ENCODE measurements at places on chromosomes 4 and X. TPM values are rescaled to one million over a fixed set of nuclear protein-coding genes. Genes with fewer than 3 reads are reported as not detected.

DNA sequence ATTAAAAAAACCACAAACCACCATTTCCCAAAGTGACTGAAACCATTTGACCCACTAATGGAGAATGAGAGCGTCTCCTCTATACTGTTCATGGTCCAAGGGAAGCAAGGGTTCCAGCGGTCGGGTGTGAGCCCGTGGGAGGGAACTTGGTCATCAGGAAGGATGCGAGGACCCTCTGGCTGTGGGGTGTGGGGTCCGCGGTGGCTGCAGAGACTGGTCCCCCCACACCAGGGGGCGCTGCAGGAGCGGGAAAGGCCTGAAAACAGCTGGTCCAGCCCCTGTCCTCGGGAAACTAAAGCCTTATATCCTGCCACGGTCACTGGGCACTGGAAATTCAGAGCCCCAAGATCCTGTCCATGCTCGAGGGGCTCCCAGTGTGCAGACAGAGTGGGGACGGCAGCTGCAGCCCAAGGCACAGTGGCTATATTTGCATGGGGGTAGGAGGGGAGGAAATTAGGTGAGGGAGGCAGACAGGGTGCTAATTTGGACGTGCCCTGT lies 4.3 kb downstream of the BLOC1S4 start:
- peak; percentile 33 for DNase-seq

- no peak for DNase-seq
These were observed 237.5 kb downstream of the COL25A1 start for GRCh38 chr4:109065006-109065405.

- no peak for DNase-seq
These were observed 242.7 kb downstream of the BCOR start for GRCh38 chrX:39854772-39855747.

DNA sequence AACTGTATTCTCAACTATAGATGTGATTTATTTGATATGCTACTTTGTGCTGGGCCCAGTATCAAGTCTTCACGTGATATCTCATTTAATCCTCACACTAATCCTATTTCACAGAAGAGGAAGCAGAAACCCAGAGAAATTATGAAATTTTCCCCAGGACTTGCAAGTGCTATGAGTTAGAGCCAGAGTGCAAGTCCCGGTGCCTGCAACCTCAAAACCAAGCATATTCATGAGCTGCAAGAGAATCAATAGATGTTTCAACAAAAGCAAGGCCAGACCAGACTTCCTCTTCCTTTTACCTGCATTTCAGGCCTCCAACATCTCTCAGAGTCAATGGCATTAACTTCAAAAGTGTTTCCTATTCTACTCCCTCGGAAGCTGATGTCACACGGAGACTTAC lies 92.2 kb upstream of the GATB start:
- no peak for DNase-seq

GRCh38 chr4:53961351-53961750 lies 103.1 kb downstream of the CHIC2 start:
- DNase-seq = no peak

- DNase-seq = no peak
These were observed 1722.9 kb upstream of the PCDH10 start for GRCh38 chr4:131426023-131426758.

DNA sequence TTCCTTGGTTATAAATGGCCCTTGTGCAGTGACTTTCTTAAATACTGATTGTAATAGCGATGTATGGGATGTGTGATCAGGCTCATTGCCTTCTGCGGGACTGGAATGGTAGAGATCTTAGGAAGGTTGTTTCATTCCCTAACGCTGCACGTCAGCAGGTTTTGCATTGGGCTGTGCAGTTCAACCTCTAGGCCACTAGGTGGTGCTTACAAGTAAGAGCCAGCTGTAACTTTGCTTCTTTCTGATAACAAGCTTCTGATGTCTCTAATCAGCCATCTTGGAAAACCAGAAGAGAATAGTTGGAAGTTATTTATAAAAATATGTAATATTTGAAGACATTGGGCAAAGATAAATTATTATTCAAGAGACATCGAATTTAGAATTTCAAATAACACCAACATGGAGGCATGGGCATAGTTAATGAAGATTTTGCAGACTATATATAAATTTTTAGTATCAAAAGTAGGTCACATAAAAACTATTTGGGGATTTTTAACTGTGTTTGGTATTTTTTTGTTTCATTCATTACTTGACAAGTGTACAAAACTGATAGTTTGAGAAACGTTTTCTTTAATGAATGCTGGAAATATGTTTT lies 339.7 kb upstream of the PCDH7 start:
- DNase-seq = peak; percentile 40

- DNase-seq = no peak
These were observed 356.1 kb upstream of the SLC7A11 start for GRCh38 chr4:138598226-138598625.

GRCh38 chr4:89298155-89298554 lies 9.4 kb downstream of the GPRIN3 start:
- no peak for DNase-seq

DNA sequence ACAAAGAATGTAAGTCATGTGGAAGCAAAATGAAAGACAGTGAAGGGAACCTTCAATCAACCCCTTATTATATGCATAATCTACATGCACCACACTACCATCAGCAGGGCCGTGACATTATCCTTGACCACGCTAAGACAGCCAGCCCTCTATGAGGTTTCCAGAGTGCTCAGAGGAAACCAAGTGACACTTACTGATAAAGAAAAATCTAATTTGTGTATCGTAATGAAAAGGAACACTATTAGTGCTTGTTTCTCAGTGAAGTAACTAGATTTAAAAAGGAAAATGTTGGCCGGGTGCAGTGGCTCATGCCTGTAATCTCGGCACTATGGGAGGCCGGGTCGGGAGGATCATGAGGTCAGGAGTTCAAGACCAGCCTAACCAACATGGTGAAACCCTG lies 56.4 kb downstream of the ABCG2 start:
- DNase-seq = no peak

DNA sequence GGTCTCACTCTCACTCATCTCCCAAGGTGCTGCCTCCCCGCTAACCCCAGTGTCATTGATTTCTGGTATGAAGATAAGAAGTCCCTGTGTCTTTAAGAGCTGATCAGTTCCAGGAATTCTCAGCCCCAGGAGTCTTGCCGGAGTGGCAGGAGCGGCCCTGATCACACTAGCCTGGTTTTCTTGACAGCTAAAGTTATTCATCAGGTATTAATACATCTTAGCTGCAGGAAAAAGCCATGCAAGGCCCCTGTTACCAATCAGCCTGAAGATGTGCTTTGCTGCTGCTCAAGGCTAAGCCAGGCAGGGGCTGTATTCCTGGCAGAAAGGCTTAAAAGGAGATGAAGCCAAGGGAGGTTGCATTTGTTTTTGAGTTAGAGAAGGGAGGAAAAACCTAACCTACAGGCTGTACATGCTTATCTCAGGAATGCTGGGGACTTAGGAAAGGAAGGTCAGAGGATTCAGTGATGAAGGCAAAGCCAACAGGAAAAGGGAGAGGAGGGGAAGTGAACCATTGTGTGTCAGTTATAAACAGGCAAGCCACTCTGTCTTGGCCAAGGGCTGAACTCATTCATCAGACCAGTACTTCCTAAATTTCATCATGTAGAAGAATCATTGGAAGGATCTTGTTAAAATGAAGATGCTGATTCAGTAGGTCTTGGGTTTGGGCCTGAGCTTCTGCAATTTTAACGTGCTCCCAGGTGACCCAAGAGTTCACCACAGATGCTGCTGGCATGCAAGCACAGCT lies 8.6 kb downstream of the SRPX start:
- no peak for DNase-seq

DNA sequence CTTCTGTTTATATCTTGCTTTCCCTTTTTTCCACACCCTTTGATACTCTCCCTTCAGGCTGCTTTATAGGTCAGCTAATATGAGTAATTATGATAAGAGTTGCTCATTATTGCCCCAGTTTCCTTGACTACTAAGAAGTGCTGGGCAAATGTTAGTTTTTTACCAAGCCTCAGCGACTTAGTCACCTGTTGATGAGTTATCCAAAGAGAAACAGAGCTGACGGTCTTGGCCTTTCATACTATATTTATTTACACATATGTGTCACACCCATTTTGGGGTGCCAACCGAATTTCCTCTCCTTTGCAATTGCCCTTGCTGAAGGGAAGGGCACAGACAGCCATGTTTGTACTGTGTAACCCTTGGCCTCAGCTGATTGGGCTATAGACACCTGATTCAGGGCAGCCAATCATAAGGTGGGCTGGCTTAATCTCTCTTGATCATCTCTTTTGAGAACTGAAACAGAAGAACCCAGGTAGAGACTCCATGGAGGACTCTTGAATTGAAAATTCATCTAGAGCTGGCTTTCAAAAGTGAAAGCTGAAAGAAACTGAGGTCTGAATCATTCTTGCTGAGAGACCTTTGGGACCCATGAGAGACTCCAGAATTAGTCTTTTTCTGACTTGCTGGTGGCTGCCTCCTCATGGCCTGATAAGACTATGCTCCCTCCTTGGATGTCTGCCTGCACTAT lies 111.7 kb upstream of the RPS6KA3 start:
- peak; percentile 64 for DNase-seq

DNA sequence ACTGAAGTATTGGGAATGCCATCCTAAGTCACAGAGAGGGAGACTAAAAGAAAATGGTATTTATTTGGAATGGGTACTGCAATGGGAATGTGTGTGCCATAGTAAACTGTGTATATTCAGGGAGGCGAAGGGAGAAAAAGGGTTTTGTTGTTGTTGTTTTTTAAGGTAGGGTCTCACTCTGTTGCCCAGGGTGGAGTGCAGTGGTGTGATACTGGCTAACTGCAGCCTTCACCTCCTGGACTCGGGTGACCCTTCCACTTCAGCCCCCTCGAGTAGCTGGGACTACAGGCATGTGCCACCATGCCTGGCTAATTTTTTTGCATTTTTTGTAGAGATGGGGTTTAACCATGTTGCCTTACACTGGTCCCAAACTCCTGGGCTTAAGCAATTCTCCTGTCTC lies 4.3 kb upstream of the SLC10A3 start:
- no peak for DNase-seq

- no peak for DNase-seq
These were observed 24.5 kb downstream of the GIMD1 start for GRCh38 chr4:106343865-106344646.

GRCh38 chr4:16722416-16722815 lies 176.0 kb downstream of the LDB2 start:
- DNase-seq = no peak

The TRPC3 gene
- total RNA-seq = not detected

The RTL9 gene
- total RNA-seq = 0.11 TPM

The PPARGC1A gene
- total RNA-seq = 5.3 TPM

The AMTN gene
- not detected for total RNA-seq

The HS3ST1 gene
- total RNA-seq = 5.2 TPM

The AGA gene
- total RNA-seq = 49.3 TPM

The CTAG1A gene
- not detected for total RNA-seq
